Motor neuron (in vitro differentiated cells): ENCODE measurements at places on chromosomes 12 and 14. TPM values are rescaled to one million over a fixed set of nuclear protein-coding genes. Genes with fewer than 3 reads are reported as not detected.

- peak; percentile 69 for ATAC-seq
Measured at GRCh38 chr12:69932676-69933552, 107.9 kb downstream of the MYRFL start.

GRCh38 chr12:103558879-103559278 lies 28.2 kb upstream of the STAB2 start:
- no peak for ATAC-seq

DNA sequence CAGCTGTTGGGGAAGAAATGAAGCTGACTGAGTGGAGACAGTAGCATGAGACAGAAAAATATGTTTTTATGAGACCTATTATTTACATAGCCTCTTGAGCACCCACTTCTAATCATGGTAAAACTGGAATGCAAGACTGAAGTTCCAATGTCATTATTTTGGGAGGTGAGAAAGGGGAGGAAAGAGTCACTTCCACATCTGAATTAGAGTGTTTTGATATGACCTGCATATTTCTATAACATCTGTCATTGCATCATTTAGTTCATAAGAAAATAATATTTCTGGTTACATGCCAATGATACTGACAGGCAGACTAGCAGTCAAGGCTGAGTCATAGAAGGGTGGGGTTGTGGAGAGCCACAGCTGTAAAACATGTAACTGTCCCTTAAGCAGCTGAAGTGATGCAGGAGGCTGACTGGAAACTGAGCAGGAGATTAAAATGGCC lies 26.7 kb downstream of the NTN4 start:
- peak; percentile 88 for ATAC-seq

- ATAC-seq, result no peak
Measured at GRCh38 chr12:28021704-28022103, 49.2 kb upstream of the PTHLH start.

GRCh38 chr12:115873451-115874082 lies 403.9 kb downstream of the MED13L start:
- no peak for ATAC-seq

Gene SMIM41
- total RNA-seq, result not detected in 2 replicates

GRCh38 chr12:92641291-92641690 lies 61.5 kb upstream of the PLEKHG7 start:
- no peak for ATAC-seq

GRCh38 chr14:33282331-33283230 lies 343.9 kb downstream of the NPAS3 start:
- ATAC-seq, result peak; percentile 85
